ENCODE measurements at places on chromosomes 5 and 9.

DNA sequence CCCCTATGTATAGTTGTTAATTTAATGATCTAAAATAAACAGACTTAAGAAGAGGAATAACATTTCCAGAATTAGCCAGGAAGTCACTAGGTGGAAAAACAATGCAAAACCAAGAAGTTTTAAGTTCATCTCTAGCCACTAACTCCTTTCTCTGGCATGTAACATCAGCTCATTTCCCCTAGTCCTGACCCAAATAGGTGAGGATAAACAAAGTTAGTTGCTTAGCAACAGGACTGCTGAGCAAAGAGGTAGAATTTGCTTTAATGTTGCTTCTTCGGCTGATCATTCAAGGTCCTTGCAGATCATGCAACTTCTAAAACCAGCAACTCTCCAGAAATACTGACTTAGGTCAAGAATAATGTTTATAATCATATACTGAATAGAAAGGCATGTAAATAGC is 675.8 kb downstream of the CETN3 start:
- DNase-seq: no peak

DNA sequence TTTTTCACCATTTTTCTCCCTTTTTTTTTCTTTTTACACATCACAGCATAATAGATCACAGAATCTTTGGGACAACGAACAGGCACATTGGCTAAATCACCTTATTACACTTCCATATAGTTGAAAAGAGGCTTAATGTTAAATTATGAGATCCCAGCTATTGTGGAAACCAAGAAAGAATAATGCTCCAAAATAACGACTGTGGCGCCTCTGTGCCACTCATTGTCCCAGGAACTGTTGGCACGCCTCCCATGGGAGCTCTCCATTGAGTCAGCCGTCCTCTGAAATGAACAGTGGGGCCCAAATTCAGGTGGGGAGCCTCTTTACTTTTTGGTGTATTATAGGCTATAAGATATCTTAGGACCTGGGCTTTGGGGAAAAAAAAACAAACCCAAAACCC is 82.2 kb upstream of the NFIB start:
- DNase-seq: no peak

- peak; percentile 49 for DNase-seq
These were observed 11.9 kb downstream of the GLIPR2 start for GRCh38 chr9:36148311-36149051.

DNA sequence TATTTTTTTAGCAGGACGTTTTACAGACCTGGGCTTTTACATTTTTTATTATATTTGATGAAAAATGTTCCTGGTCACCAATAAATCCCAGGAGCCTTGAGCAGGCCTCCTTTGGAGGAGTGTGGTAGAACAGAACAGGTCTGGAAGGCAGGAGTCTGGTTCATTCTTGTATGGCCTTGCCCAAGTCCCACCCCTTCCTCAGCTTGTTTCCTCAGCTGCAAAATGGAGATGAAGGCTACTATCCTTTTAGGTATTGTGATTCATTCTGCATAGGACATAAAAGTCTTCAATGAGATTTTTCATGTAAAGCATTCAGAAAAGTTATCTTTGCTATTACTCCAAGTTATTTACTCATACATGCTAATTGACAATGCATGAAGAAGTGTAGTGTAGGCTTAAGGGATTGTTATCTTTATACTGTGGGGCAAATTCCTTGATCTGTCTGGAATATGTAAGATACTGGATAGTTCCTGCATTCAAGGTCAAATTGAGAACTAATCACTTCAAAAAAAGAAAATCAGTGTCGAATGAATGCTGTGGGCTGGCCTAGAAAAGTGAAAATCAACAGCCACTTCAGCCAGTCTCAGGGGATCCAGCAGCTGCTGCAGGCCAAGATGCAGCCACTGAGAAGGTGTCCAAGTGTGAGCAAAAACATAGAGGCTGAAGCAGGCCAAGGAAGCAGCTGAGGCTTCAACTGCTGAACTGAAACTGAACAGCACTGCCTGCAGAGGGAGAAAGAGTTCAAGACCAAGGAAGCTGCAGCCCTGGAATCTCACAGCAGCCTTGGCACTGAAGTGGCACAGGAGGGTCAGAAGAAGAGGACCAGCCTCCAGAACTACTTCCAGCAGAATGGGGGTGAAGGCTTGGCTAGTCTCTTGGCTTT is 15.5 kb upstream of the SLC36A3 start:
- no peak for DNase-seq

DNA sequence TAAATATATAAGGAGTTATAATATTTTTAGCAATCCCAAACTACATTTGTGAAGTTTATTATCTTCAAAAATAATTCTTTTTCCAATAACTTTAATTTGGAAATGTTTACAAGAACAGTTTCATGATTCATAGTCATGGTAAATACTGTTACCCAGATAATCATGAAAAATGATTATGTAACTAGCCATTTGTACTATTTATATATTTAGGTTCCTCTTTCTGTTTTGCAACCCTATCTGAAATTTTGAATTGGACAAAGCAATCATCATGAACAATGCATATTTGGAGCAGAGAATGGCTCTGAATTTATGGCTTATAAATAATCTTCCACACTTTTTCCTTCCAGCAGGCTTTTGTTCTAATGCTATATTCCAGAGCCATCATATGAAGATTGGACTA is 499.7 kb downstream of the SLCO4C1 start:
- no peak for DNase-seq

DNA sequence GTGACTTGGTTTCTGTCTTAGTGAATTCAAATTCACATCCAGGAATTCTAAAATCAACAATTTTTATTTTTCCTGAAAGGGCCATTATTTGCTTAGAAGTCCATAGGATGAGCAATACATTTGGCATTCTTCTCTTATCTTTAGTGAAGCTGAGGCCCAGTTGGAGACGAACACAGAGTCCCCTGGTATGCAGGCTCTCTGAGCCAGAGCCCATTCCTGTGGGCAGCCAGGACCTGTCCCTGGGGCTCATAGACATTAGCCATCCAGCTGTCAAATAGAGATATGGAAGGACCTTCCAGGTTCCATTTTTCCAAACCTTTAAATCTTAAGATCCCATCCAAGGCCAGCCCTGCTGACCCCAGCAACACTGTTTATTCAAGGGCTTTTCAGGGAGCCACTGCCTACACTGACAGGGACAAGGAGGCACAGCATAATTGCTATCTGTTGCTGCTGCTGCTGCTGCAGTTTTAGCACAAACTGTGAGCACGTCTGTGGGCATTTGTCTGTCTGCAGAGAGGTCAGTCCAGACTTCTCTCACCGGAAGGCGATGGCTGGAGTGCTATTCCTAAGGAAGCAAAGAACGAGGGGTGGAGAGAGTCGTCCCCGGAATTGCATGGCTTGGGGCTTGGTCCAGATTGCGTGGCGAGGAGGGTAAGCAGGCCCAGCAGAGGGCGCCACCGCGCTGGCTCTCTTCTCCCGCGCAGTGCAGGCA is 639.0 kb downstream of the CCDC171 start:
- no peak for DNase-seq

GRCh38 chr5:145704724-145705123 is 130.4 kb downstream of the PRELID2 start:
- DNase-seq: no peak

DNA sequence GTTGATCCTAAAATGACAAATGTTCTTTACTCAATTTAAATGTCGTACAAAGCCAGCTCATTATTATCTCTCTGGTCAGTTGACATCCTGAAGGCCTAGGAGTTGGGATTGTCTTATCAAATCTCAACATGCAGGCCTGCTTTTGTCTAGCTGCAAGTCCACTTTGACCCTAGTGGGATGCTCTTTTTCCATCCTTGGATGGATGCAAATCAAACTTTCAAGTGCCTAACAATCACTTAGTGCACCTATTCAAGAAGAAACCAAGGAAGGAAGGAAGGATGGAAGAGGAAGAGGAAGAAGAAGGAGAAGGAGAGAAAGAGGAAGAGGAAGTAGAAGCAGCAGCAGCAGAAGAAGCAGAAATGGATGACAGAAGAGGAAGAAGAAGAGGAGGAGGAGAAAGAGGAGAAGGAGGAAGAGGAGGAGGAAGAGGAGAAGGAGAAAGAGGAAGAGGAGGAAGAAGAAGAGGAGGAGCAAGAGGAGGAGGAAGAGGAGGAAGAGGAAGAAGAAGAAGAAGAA is 109.6 kb downstream of the PIK3R1 start:
- no peak for DNase-seq

DNA sequence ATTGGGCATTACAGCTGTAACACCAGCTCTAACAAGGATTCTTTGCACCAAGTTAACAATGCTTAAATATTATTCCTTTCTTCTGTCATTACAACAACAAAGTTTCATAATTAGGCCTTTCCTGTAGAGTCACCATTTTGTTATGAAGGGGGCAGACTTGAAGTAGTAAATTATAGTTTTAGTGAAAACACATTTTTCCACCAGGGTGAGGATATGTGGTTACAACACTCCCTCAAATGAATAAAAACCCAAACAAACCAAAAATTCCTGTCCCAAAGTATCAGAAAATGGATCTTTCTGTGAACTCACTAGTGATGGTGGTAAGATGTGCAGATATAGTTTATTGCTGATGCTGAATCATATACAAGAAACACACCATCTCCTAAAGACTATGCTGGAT is 250.5 kb upstream of the TUT7 start:
- DNase-seq: no peak

- DNase-seq: no peak
These were observed 147.5 kb upstream of the RUSC2 start for GRCh38 chr9:35342221-35342958.

- DNase-seq: no peak
These were observed 74.5 kb upstream of the PALM2AKAP2 start for GRCh38 chr9:109705515-109705914.

GRCh38 chr9:117242082-117242481 is 172.8 kb downstream of the ASTN2 start:
- DNase-seq: no peak
